ENCODE measurements at places on chromosomes 1 and 21.

DNA sequence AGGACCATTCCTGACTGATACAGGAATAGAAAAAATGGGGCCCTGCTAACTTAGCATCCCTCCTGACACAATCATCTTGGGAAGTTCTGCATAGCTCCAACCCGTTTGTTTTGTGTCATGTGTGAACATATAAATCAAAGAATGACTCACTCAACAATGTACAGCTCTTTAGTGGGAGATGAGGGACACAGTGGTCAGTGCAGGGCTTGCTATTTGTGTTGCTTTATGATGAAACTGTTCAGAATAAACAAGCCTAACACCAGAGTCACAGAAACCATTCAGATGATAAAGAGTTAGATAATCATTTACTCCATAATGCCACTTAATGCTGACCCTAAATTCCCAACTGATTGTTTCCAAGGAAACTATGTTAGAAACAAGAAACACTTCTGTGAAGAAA, 154.2 kb upstream of the ZNHIT6 start:
- no peaks in the 10 kb centered on the region for H3K27me3 ChIP-seq
- H3K4me3 ChIP-seq, result no peak overlapping the region
- H3K36me3 ChIP-seq, result no peaks in the 10 kb centered on the region
- H3K4me1 ChIP-seq, result no peaks in the 10 kb centered on the region
- H3K27ac ChIP-seq, result no peak overlapping the region

DNA sequence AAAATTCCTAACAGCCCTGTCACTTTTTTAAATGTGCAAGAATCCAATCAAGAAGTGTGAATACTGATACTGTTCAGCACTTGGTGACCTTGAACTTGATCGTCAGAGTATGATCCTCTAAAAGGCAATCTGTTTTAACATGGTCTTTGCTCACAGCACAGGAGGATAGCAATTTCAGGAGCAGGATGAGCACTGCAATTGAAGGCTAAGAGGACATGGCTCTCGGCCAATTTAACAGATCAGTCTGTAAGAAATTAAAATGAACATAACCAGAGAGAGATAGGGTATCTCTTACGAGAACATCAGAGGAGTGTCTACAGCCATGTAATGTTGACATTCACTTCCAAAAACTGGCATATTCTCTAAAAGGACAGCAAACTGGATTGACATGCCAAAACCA, 243.1 kb downstream of the LTN1 start:
- H3K4me1 ChIP-seq, result no peaks in the 10 kb centered on the region
- H3K27ac ChIP-seq, result no peak overlapping the region
- no peaks in the 10 kb centered on the region for H3K36me3 ChIP-seq
- H3K27me3 ChIP-seq, result no peaks in the 10 kb centered on the region
- H3K4me3 ChIP-seq, result no peak overlapping the region

- H3K4me3 ChIP-seq, result no peak overlapping the region
- no peaks in the 10 kb centered on the region for H3K27me3 ChIP-seq
- no peaks in the 10 kb centered on the region for H3K4me1 ChIP-seq
Observed at GRCh38 chr1:117167402-117167801, 43.3 kb downstream of the VTCN1 start.

- no peak overlapping the region for H3K27ac ChIP-seq
- H3K4me1 ChIP-seq, result no peaks in the 10 kb centered on the region
- no peaks in the 10 kb centered on the region for H3K27me3 ChIP-seq
- no peak for DNase-seq
- no peak overlapping the region for H3K4me3 ChIP-seq
Observed at GRCh38 chr1:229296541-229296941, 25.6 kb downstream of the RAB4A start.

- DNase-seq, result no peak
- no peak overlapping the region for H3K27ac ChIP-seq
- H3K27me3 ChIP-seq, result no peaks in the 10 kb centered on the region
- H3K36me3 ChIP-seq, result no peaks in the 10 kb centered on the region
- peaks cover 4% of the 10 kb centered on the region for H3K4me1 ChIP-seq
Observed at GRCh38 chr1:24939040-24939674, 9.1 kb upstream of the RUNX3 start.

Measured in iPS DF 6.9 (cell line).